ENCODE measurements at places on chromosomes 2 and 18.

- DNase-seq = no peak
Measured at GRCh38 chr2:241739651-241740050, 5.2 kb downstream of the D2HGDH start.

DNA sequence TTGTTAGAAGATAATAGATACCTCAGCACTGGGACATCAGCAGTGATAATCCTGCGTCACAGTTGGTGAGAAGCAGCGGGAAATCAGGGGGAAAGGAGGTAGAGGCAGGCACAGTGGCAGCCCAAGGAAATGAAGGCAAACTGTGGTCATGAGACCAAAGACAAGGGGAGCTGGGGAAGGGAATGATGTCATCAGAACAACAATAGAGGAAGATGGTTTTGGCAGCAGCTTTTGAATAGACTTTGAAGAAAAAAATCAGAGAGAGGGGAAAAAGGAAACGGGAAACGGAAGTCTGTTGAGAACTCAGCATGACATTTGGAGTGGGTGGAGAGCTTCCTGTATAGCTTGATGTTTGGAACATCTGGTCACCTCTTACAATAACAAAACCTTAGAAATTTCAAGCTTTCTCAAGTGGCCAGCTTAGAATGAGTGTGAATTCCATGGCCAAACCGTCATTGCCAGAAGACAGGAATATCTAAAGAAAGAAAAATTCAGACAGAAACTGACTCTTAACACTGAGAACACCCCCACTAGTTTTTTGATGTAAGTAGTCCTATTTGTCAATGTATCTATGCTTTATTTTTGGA is 18.4 kb upstream of the YES1 start:
- no peak for DNase-seq

DNA sequence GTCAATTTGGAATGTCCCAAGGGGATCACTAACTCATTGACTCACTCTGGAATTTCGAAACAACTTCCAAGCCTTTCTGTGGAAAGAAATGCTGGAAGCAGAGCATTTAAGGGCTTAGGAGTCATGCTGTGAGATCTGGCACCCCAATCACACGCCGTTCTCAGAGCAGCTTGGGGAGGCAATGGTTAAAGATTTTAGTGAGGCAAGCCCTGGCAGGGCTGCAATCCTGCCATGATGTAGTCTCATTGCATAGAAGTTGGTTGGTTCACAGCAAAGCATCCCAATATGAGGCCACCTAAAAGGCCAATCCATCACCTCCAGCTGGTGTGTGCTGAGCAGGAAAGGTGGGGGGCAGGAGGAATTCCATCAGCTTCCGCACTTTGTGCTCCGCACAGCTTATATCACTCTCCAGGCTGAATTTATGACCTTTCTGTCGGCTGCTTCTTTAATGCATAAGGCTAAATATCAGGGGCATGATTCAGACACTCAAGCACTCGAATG is 1043.9 kb upstream of the POU3F3 start:
- no peak for DNase-seq

DNA sequence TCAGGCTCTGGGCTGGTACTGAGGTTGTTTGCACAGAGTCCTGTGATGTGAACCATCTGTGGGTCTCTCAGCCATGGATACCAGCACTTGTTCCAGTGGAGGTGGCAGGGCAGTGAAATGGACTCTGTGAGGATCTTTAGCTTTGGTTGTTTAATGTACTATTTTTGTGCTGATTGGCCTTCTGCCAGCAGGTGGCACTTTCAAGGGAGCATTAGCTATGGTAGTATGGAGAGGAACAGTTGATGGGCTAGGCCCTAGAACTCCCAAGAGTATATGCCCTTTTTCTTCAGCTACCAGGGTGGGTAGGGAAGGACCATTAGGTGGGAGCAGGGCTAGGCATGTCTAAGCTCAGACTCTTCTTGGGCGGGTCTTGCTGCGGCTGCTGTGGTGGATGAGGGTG is 257.0 kb upstream of the GYPC start:
- no peak for DNase-seq

- no peak for DNase-seq
Measured at GRCh38 chr18:38257661-38258060, 692.1 kb upstream of the CELF4 start.

- DNase-seq = no peak
Measured at GRCh38 chr18:24227977-24228666, 89.3 kb downstream of the CABYR start.

DNA sequence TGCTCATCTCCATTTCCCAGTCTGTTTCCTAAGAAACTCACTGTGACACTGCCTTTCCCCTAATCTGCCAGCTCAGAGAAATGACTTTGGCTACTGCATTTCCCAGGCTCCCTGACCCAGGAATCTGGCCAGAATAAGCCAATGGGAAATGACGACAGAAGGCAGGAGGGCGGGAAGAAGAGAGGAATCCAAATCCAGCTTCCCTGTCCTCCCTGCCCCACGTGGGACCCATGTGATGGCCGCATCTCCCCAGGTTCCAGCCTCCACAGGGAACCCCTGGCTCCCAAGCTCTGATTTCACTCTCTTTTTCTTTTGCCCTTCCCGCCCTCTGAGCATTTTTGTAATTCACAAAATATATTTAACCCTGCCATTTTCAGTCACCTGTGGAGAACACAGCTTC is 37.8 kb upstream of the RAB12 start:
- DNase-seq = no peak

- DNase-seq = no peak
Measured at GRCh38 chr2:195595825-195596224, 61.2 kb upstream of the SLC39A10 start.

DNA sequence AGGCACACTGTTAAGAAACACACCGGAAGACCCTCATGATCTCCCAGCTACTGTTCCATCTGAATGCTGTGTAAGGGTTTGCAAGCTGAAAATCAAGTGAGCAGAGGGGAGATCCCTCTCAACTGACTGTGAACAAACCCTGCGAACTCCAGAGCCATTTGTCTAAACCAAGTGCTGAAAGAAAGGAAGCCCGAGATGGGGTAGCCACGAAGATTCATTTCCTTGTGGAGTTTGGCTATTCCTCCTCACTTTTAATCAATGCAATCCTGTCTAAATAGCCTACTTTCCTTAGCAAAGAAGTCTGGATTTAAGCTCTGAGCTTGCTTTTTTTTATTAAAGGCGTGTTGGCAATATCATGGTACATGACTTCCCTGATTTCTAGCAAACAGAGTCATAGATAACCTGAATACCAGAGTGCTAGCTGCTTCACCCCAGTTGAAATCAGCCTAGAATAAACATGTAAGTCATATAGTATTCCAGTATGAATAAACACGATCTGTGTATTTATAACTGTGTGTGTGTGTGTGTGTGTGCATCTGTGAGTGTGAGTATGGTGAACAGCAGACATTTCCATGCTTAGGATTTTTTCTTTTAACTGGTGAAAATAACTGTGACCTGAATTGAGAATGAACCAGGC is 365.2 kb downstream of the ZNF521 start:
- no peak for DNase-seq

DNA sequence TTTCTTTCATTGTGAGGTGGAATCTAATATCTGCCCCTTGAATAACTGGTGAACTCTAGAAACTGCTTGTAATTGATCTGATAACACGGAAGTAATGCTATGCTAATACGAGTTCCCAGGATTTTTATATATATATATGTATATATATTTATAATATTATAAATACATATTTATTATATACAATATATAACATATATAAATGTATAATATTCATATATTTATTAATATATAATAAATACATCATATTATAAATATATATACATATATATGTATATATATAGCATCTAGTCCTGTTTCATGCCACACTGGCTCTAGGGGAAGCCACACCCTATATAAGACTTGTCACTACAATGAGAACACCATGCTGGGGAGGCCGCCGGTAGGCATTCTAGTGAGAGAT is 156.7 kb upstream of the CDH19 start:
- DNase-seq = no peak

Measured in NCI-H187 (cell line).